ENCODE measurements at places on chromosomes 11 and 22. TPM values are rescaled to one million over a fixed set of nuclear protein-coding genes. Genes with fewer than 3 reads are reported as not detected.

GGTLC2 gene
- not detected for total RNA-seq

HORMAD2 gene
- total RNA-seq = not detected

HBG1 gene
- not detected for total RNA-seq

LDHAL6A gene
- not detected for total RNA-seq

LINC01488 gene
- total RNA-seq = not detected

MISFA gene
- 0.51 TPM for total RNA-seq

BRSK2 gene
- 0.33 TPM for total RNA-seq

PGA5 gene
- total RNA-seq = not detected

BDNF gene
- total RNA-seq = 16.7 TPM

KCNA4 gene
- 0.26 TPM for total RNA-seq

PHETA2 gene
- total RNA-seq = 20.0 TPM

MOGAT2 gene
- total RNA-seq = not detected

MS4A6E gene
- total RNA-seq = not detected

ZNF280A gene
- not detected for total RNA-seq

P2RY2 gene
- total RNA-seq = under 0.01 TPM

GNG3 gene
- not detected for total RNA-seq

ZNRF3 gene
- total RNA-seq = 2.6 TPM

LRRC4C gene
- under 0.01 TPM for total RNA-seq

RIN1 gene
- 12.6 TPM for total RNA-seq

POU2F3 gene
- total RNA-seq = not detected

INS gene
- not detected for total RNA-seq

PLA2G6 gene
- total RNA-seq = 24.9 TPM

RAC2 gene
- 2.1 TPM for total RNA-seq

ARL2 gene
- total RNA-seq = 99.9 TPM

AQP11 gene
- total RNA-seq = 11.2 TPM

ACTN3 gene
- total RNA-seq = not detected

TESMIN gene
- total RNA-seq = 2.0 TPM

CATSPER1 gene
- not detected for total RNA-seq
